ENCODE measurements at places on chromosomes 1 and 21.

DNA sequence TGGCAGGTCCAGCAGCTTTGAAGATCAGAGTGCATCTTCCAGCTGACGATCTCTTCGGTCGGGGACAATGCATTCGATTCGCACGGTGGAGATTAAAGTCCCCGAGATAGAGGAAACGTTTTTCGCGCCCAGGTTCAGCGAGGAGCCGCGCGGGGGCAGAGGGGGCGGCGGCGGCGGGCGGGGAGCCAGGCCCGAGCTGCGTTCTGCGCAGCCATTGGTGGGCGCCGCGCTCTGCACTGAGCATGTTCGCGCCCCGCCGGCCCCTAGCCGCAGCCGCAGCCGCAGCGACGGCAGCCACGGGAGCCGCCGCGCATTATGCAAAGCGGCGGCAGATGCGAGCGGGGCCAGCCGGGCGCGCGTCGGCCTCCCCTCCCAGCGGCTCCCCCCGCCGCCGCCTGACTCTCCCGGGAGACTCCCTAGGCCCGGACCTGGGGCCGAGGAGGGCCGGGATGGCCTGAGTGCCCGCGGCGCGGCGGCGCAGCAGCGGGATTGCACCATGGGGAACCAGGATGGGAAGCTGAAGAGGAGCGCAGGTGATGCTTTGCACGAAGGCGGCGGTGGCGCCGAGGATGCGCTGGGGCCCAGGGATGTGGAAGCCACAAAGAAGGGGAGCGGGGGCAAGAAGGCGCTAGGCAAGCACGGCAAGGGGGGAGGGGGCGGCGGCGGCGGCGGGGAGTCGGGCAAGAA is at the start of gene FMN2:
TSS of gene FMN2 (plus strand) at position 270 of the 687 bp plus-strand sequence. CDS start at position 497, 227 bp downstream.
- DNase-seq: no peak

GRCh38 chr1:81695741-81696140 is 105.0 kb upstream of the ADGRL2 start:
- DNase-seq: no peak

DNA sequence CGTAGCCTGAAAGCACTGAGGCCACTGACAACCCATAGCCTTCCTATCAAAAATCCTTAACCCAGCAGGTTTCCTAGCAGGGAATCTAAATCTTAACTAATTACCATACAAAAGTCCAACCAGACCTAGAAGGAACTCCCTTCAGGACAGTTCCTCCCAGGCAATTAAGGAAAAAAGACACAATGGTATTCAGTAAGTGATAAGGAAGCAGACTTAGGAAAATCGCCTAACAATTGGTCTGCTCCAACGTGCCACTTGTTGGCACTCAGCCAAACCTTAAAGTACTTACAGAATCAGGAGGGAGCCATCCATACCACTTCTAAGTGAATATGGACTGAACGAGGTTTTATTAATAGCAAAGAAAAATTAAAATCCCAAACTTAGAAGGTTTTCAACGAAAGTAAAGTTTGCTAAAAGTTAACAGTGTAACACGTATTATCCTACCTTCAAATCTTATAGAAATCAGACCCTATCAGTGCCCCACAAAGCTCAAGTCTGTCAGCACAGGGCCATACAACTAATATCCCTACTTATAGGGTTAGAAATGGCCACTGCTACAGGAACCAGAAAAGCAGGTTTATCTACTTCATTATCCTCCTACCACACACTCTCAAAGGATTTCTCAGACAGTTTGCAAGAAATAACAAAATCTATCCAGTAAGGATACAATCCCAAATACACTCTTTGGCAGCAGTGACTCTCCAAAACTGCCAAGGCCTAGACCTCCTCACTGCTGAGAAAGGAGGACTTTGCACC is 29.0 kb downstream of the SPATA6 start:
- DNase-seq: no peak

GRCh38 chr1:95386915-95387314 is 152.9 kb downstream of the RWDD3 start:
- no peak for DNase-seq

- DNase-seq: no peak
These were observed 350.9 kb upstream of the ADGRL2 start for GRCh38 chr1:81449786-81450185.

DNA sequence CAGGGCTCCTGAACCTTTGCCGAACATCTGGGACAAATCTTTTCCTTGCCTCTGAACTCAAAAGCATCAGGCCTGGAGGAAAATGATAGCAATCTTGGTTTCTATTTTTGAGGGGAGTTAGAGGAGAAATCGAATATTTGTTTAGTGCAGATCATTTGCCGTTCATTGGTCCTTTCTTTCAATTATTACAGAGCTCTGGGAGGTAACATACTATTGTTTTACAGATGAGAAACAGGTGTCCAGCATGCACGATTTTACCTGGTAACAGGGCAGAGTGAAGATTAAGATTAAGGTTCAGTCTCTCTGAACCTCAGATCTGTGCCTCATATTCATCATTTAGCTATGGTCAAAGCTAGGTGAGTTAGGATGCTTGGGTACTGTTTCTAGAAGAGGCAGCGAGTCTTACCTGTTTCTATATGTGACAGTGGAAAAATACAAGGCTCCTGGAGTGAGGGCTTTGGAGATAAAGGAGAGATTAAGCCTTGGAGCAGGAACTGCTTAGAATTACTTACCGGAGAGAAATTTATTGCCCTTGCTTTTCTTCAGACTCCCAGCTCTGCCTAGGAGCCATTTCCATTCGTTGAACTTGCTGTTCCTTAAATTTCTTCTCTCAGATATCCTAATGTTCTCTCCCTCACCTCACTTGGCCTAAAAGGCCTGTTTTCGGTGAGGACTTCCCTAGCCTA is 1.4 kb downstream of the PRCC start:
- DNase-seq: no peak

GRCh38 chr1:62144238-62144831 is 50.3 kb upstream of the L1TD1 start:
- peak; percentile 4 for DNase-seq

Data from stimulated activated CD4-positive, alpha-beta T cell treated with anti-CD3 and anti-CD28 coated beads, Interleukin-1b, Interleukin-23, amount 100 ng/mL, for 1 hour (primary cell).